LNCaP clone FGC (cell line): ENCODE measurements at places on chromosomes 3 and 15.

- no peak for DNase-seq
These were observed 73.5 kb upstream of the MBNL1 start for GRCh38 chr3:152195206-152195605.

GRCh38 chr3:133825969-133826727 is 20.5 kb downstream of the SRPRB start:
- DNase-seq = no peak

DNA sequence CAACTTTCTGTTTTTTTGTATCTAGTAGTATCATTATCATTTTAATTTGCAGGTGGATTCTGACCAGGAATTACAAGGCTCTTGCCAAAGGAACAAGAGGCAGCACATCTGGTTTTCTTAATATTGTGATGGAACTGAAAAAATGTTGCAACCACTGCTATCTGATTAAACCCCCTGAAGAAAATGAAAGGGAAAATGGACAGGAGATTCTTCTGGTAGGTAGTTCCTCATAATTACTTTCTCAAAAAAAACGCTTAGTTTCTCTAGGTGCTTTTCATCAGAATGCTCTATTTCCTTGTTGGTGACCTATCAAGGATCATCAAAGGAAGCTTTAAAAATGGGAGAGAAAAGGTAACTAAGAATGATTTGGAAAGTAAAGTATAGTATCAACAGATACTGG is 71.6 kb downstream of the CHD2 start:
- no peak for DNase-seq

- DNase-seq = no peak
These were observed 52.4 kb downstream of the RBM6 start for GRCh38 chr3:49992326-49992725.

GRCh38 chr3:156749244-156749643 is 74.9 kb downstream of the TIPARP start:
- DNase-seq = no peak

- DNase-seq = no peak
These were observed 9.5 kb downstream of the PRKCD start for GRCh38 chr3:53170325-53171063.

GRCh38 chr3:187722206-187722612 is 19.9 kb upstream of the RTP2 start:
- DNase-seq = no peak

GRCh38 chr3:141356046-141356445 is 12.3 kb upstream of the ZBTB38 start:
- no peak for DNase-seq

GRCh38 chr15:66682865-66683264 is 19.2 kb upstream of the SMAD6 start:
- DNase-seq = no peak

DNA sequence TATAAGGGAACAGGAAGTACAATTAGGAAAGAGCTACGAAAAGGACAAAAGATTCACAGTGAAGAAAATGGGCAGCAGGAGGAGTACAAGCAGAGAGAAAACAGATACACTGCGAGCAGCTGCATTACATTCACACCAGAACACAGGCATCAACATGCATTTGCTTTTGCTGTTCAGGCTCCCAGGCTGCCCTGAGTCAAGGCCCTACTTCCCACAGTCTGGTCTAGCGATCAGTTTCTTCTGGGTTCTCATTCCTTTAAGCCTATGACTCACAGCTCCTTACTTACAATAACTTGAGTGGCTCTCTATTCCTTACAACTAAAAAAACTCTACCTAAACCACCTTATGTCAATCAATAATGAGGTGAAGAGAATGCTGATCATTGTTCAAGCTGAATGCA is 24.5 kb upstream of the ZNF445 start:
- no peak for DNase-seq

DNA sequence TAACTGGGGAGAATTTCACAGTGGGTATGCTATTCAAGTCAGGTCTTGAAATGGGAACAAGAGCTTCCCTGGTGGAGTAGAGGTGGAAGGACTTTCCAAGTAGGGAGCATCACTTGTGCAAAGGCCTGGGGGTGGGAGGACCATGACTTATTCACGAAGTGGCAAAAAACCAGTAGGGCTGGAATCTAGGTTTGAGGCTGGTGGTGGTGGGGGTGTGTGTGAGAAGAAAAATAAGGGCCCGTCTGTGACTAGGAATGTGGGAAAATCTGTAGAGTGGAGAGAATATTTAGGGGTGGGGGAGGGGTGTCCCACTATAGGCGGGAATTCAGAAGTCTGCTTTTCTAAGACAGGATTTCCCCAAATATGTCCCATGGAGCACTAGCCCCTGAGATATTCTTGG is 271.9 kb upstream of the TBL1XR1 start:
- no peak for DNase-seq

- no peak for DNase-seq
These were observed 880 bp downstream of the NISCH start for GRCh38 chr3:52456169-52456799.

DNA sequence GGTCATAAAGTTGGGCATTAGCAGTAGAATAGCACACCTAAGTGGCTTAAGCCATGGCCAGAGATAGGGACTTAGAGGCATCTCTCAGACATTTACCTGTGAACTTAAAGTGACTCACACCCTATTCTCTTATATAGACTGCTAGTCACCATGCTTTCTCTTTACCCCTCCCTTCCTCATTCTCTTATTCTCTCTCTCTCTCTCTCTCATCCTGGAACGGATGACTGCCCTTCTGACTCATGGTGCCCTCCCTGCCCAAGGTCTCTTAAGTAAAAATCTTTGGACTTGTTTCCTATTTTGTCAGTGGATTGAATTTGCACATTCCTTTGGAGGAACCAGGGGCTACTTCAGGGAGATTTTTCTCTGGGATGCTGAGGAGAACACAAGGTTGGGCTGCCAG is 58.8 kb downstream of the NPAP1 start:
- no peak for DNase-seq

GRCh38 chr3:63353383-63353782 is 75.3 kb downstream of the SYNPR start:
- DNase-seq = no peak

GRCh38 chr3:123283074-123283473 is 81.3 kb downstream of the SEC22A start:
- no peak for DNase-seq

DNA sequence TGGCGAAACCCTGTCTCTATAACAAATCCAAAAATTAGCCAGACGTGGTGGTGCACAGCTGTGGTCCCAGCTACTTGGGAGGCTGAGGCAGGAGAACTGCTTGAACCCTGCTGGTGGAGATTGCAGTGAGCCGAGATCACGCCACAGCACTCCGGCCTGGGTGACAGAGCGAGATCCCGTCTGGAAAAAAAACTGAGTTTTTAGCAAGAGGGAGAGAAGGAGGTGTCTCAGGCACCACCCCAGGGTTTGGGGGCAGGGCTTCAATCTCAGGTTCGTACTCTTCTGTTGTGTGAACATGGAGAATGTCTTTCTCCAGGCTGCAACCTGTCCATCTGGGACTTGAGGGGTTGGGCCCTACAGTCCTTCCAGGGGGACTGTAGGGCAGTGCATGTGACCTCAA is 2.7 kb downstream of the CHRNA3 start:
- DNase-seq = no peak

- no peak for DNase-seq
These were observed 240.6 kb upstream of the NAALADL2 start for GRCh38 chr3:174618368-174619080.

GRCh38 chr3:196139281-196139680 is 57.4 kb upstream of the TFRC start:
- DNase-seq = no peak
